ENCODE measurements at places on chromosomes 4 and X.

GRCh38 chr4:166422475-166422874, 549.4 kb downstream of the TLL1 start:
- peak; percentile 39 for DNase-seq

DNA sequence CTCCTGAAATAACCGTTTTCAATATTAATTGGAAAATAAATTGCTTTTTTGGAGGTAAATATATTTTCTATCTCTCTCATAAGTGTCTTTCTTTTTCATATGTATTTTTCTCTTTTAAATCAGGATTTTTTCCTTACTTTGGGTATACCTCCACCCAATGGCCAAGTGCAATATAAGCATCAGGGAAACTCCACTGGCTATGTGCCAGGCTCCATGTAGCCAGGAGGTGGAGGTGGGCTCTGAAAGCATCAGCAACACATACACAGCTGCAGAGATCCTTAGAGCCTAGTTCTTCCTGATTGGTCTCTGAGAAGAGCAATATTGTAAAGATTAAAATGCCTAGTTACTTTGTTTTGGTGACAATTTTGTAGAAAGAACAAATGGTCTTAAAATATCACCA, 3.4 kb downstream of the GABRA2 start:
- no peak for DNase-seq

GRCh38 chr4:5032813-5033212, 13.6 kb upstream of the CYTL1 start:
- no peak for DNase-seq

DNA sequence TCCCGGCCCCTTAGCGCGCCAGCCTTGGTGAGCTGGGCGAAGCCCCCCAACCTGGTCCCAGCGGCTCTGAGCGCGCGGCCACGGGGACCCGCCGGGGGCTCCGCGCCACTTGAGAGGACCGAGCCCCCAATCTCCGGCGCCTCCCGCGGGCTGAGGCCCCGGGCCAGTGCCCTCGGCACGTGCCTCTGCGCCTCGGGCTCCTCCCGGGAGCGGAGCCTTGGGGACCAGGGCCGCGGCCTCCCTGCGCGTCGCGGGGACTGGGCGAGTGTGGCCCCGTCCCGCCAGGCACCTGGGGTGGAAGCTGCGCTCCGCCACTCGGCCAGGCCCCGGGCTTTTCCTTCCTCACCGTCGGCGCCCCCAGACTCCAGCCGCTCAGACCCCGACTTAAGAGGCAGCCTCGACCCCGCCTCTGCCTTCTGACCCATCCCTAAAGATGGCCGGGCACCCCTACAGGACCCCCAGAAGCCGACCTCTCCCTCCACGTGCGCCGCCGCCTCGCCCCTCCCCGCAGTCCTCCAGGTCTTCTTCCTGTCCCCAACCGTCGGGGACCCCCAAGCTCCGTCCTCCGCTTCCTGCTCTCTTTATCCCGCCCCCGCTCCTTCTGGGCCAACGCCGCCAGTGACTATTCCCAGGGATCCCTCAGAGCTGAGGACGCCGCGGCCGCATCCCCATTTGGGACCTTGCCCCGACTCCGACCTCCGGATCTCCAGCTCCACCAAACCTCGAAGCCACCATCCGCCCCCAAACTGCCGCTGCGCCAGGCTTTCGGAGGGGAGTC, 752 bp downstream of the ERAS start:
- DNase-seq: no peak

- DNase-seq: no peak
These were observed 71.4 kb downstream of the RGS12 start for GRCh38 chr4:3364199-3364598.

- no peak for DNase-seq
These were observed 13.2 kb upstream of the FAM3A start for GRCh38 chrX:154529206-154529612.

DNA sequence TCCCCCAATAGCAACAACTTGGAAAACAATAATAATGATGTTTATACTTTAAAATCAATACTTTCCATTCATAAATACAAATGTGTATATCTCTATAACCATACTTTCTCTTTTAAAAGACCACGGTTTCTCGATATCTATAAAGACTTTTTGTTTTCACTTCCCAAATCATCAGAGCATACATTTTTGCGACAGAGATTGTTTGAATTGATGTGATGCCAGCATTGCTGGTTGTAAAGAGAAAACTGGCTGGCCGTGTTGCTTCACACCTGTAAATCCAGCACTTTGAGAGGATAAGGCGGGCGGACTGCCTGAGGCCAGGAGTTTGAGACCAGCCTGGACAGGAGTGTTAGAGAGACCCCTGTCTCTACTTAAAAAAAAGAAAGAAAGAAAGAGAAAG, 77.6 kb upstream of the ZNF518B start:
- no peak for DNase-seq

- peak; percentile 87 for DNase-seq
These were observed 162.3 kb upstream of the MAMLD1 start for GRCh38 chrX:150200820-150201287.

GRCh38 chr4:60945641-60946040, 254.5 kb upstream of the ADGRL3 start:
- DNase-seq: no peak

Measured in adipocyte (in vitro differentiated cells).